ENCODE measurements at places on chromosomes 1 and 21. TPM values are rescaled to one million over a fixed set of nuclear protein-coding genes. Genes with fewer than 3 reads are reported as not detected.

DNA sequence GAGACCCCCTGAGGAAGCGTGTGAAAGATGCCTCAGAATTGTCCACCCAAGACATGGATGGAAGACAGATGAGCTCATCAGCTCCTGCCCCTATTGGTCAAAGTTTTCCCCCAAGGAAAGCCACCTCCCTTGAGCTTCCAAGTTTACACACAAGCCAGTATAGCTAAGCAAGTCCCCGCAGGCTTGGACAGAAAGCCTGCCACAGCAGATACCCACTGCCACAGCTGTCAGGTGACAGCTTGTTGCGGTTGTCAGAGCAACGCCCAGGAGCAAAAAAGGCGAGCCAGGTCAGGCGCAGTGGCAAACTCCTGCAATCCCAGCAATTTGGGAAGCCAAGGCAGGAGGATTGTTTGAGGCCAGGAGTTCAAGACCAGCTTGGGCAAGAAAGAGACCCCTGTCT, 60.9 kb upstream of the IFNAR2 start:
- H3K4me1 ChIP-seq: no peaks in the 10 kb centered on the region
- peaks cover 18% of the 10 kb centered on the region for H3K27me3 ChIP-seq
- no peak for DNase-seq
- no peaks in the 10 kb centered on the region for H3K36me3 ChIP-seq
- no peak overlapping the region for H3K27ac ChIP-seq

DNA sequence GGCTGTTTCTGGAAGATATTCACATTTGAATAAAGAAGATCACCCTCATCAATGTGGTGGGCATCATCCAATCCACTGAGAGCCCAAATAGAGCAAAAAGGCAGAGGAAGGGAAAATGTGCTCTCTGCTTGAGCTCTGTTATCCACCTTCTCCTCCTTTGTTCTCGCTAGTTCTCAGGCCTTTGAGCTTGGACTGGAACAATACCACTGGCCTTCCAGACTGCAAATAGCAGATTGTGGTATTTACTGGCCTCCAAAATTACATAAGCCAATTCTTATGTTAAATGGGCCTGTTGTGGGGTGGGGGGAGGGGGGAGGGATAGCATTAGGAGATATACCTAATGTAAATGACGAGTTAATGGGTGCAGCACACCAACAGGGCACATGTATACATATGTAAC, 219.3 kb downstream of the C1orf94 start:
- no peaks in the 10 kb centered on the region for H3K27me3 ChIP-seq
- H3K4me3 ChIP-seq: no peak overlapping the region
- H3K4me1 ChIP-seq: no peaks in the 10 kb centered on the region
- H3K36me3 ChIP-seq: no peaks in the 10 kb centered on the region
- no peak for DNase-seq
- no peak overlapping the region for H3K27ac ChIP-seq

GRCh38 chr1:99580451-99580850, 65.5 kb upstream of the PALMD start:
- no peaks in the 10 kb centered on the region for H3K4me1 ChIP-seq
- no peak overlapping the region for H3K27ac ChIP-seq

GRCh38 chr1:16191916-16192546, 20.4 kb downstream of the ARHGEF19 start:
- peaks cover 5% of the 10 kb centered on the region for H3K4me1 ChIP-seq
- H3K27me3 ChIP-seq: no peaks in the 10 kb centered on the region
- no peak for DNase-seq
- H3K4me3 ChIP-seq: no peak overlapping the region
- no peak overlapping the region for H3K27ac ChIP-seq
- H3K36me3 ChIP-seq: no peaks in the 10 kb centered on the region

- H3K4me1 ChIP-seq: no peaks in the 10 kb centered on the region
- no peak overlapping the region for H3K4me3 ChIP-seq
- H3K27me3 ChIP-seq: no peaks in the 10 kb centered on the region
- H3K36me3 ChIP-seq: no peaks in the 10 kb centered on the region
- H3K27ac ChIP-seq: no peak overlapping the region
These were observed 12.0 kb downstream of the NCAM2 start for GRCh38 chr21:21010228-21010627.

DNA sequence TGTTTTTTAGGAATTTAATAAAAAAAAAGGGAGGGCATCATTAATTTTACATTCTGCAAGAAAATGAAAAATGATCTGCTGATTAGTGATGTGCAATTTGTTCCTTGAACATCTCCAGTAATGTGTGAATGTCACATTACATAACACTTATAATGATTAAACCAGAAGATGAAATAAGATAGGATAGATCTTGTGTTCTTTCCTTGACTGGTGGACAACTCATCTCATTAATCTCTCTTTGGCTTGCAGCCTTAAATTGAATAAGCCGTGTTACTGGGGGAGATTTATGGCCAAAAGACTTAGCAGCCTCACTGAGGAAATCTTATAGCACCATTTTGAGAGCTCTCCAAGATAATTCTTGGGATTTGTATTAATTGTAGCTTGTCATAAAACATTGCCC, 217.2 kb downstream of the ST6GALNAC3 start:
- no peak overlapping the region for H3K27ac ChIP-seq
- H3K4me3 ChIP-seq: no peak overlapping the region
- DNase-seq: no peak
- H3K27me3 ChIP-seq: no peaks in the 10 kb centered on the region
- no peaks in the 10 kb centered on the region for H3K4me1 ChIP-seq

DNA sequence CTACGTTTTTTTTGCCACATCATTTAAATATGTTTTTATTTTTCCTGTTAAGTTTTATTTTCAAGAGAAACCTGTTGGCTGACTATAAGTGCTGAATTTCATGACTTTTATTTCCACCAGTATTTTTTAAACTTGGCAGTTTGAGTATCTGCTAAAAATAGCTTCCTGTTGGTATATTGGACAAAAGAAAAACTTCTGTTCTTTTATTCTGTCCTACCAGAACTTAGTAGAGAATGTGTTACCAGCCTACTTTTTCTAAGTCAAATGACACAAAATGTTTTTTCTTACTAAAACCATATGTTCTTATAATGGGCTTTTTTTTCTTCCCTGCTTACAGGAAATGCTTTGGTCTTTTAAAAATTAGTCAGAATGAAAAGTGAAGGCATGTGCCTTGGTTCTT, 7.6 kb downstream of the DR1 start:
- no peaks in the 10 kb centered on the region for H3K27me3 ChIP-seq
- no peak overlapping the region for H3K27ac ChIP-seq
- peak; percentile 8 for DNase-seq
- H3K4me3 ChIP-seq: no peak overlapping the region

The WNT2B gene
- polyA plus RNA-seq: 0.92 TPM

All from endothelial cell of umbilical vein (primary cell).